ENCODE measurements at places on chromosomes 7 and 10. TPM values are rescaled to one million over a fixed set of nuclear protein-coding genes. Genes with fewer than 3 reads are reported as not detected.
A peak's percentile ranks its signal among the peaks of the same experiment; 100 is the strongest.

GRCh38 chr7:27196287-27196767 is 3.6 kb downstream of the HOXA13 start:
- ATAC-seq, result no peak

DNA sequence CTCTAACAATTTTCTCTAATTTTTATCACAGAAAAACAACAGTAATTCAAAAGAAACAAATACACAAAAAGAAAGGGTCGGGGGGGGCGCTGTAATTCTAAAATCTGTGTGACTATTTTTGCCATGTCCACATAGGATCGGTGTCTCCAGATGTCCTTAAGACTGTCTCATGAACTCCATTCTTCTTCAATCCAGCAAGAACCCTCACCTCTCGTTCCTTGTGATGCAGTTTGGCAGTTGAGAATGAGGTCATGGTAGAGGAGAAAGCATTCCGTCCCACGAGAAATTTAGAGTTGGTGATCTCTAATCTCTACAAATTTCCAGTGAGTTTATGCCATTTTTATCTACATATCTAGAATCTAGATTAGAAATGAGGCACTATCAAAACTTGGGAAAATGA is 394.7 kb downstream of the TFEC start:
- ATAC-seq, result peak; percentile 11

The CCDC146 gene
- total RNA-seq, result 10.3 TPM

- no peak for ATAC-seq
Measured at GRCh38 chr7:111108496-111108895, 17.6 kb downstream of the LRRN3 start.

- ATAC-seq, result no peak
Measured at GRCh38 chr7:137967143-137968018, 34.5 kb downstream of the CREB3L2 start.

- ATAC-seq, result no peak
Measured at GRCh38 chr10:71451754-71452153, 55.0 kb downstream of the CDH23 start.

The NFE2L3 gene
- 5.3 TPM for total RNA-seq

DNA sequence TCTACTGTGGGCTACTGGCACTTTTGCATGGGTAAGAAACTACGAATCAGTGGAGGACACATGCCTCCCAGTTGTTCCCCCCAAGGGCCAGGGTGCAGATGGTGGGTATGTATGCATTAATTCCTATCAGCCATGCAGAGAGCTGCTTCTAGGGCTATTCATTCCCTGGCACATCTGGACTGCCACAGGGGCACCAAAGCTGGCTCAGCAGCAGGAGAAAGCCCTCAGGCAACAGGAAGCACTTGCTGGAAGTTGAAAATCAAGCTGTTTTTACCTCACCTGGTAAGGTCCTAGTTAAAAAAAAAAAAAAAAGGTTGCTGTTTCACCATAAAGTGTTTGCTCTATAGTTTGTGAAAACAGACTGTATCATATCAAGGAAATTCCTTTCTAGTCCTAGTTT is 1342.6 kb downstream of the REEP3 start:
- no peak for ATAC-seq

GRCh38 chr10:107727767-107728317 is 563.3 kb upstream of the SORCS1 start:
- ATAC-seq, result no peak

DNA sequence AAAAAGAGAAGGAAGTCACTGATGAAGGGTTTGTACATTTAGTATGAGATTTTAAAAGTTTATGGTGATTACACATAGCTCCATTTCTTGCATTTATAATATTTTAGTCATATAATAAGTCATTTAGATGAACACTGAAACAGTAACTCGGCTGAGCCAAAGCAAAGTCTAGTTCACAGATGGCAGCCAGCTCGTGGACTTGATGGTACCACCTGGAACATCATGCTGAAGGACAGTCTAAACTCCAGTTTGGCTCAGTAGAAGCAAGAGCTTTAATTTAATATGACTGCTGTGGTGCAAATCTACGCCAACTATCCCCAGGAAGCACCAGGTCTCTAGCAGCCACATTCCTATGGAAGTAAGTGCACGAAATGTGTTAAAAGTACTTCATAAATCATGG is 16.4 kb downstream of the SRI start:
- no peak for ATAC-seq

DNA sequence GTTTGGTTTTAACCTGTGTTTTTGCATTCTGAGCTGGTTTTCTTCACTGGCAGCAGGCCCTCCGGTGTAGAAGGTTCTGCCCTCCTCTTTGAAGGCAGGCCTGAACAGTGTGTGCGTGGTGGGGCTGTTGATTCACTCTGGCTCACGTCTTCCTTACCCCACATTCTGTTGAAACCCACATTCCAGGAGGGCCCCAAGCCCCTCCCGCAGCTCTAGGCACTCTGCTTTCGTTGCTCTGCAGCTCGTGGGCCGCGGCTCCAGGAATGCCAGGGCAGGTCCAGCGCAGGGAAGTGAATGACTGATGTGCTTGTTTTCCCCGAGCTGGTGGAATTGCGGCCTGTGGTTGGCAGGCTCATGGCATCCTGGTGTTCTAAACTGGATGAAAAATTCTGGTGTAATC is 49.0 kb downstream of the HTRA1 start:
- no peak for ATAC-seq

- ATAC-seq, result no peak
Measured at GRCh38 chr7:84399661-84400060, 205.1 kb upstream of the SEMA3A start.

The VAX1 gene
- not detected for total RNA-seq

GRCh38 chr10:87659571-87660483 is at the start of gene PAPSS2:
PAPSS2 (plus strand) TSS chr10:87659878; CDS start chr10:87659982, 104 bp downstream.
- ATAC-seq, result peak; percentile 83

The FOXP2 gene
- total RNA-seq, result 7.3 TPM

DNA sequence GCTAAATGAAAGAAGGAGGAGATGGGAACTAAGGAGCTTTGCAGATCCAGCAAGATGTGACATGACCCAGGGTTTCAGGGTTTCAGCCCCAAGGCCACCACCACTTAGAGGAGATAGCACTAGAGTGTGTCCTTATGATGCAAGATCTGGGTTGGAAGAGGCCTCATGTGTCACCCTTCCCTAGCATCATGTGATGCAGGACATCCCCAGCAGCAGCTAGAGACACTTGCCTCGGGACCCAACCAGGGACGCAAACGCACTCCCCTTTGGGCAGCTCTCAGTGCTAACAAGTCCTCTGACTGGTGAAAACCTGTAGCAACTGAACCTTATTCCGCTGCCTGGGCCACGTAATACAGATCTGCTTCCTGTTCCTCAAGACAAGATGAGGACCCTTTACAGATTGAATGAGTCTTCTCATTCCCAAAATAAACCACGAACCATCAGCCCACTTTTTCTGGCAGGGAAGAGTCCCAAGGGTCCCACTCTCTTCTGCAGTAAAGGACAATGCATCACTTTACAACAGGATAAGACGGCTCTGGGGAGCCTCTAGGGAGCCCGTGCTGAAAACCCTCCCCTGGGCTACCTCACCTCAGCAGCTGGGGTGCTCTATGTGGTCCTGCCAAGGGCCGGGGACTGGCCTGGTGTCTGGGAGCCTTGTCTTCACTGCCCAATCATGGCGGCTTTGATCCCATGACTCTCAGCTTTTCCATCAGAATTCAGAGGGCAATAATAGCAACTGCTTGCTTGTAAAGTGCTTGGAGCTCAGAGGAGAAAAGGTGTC is 44.8 kb upstream of the GDF10 start:
- ATAC-seq, result no peak

DNA sequence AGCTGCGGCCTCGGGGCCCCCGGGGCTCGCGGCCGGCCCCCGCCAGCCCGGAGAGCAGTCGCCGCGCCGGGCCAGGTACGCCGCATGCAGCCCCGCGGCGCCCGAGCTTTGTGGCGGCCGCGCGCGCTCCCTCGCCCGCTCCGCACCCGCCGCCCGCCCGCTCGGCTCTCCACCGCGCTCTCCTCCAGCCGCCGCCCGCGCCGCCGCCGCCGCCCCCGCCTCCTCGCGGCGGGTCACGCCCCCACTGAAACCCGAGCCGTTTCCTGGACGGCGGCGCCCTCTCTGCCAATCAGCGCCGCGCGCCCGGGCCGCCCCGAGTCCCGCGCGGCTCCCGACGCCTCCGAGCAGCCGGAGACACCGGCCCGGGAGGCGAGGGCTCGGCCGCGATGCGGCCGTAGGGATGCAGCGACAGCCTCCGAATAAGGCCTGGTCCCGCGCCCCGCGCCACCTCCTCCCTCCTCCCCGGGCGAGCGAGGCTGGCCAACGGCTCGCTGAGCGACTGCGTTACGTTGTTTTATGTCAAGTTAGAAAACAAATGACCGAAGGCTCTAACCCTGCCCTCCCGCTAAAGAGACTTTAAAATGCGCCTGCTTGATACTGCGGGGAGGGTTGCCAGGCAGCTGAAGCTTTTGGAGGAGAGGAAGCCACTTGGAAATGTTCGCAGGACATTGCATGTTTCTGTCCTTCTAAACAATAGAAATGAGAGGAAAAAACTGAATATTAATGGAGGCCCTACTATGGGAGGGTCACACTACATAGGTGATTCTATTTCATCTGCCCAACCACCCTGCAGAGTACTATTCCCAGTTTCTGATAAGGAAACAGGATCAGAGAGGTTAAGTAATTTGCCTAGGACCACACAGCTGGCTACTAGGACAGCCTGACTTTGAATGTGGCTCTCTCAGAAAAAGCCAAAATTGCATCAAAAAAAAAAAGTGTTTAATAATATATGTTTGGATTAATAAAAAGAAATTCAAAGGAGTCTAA is at the start of gene FGFR2:
Gene FGFR2 (minus strand): TSS at position 182 of the 987 bp plus-strand sequence. CDS start 4,627 bp downstream, outside the sequence.
- peak; percentile 73 for ATAC-seq

DNA sequence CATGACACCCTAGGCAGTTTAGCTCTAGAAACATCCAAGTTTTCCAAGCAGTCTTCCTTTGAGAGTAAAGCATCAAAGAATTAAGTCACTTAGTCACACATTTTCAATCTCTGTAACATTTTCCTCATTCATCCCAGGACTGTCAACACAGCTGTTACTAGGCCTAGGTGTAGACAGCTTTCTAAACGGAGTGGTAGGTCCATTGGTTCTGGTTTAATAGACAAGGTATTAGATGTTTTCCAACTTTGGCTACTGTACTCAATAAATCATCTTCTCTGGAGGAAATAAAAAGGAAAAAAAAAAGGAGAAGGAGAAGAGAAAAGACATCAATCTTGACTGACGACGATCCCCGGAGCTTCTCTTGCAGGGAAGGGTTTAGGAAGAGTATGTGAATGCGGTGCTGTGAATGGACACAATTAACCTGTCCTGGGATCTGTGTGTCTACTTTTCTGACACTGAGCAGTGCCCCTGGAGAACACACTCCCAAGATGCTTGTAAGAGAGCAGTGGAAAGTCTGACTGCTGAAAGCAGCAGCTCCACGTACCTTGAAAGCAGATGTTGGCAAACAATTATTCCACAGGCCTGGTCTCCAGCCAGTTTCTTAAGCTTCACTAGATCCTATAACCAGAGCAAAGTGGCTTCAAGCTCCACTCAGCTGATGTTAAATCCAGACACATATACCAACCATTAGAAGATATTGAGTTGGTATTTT is 59.1 kb downstream of the CXCL12 start:
- no peak for ATAC-seq

The HMX2 gene
- total RNA-seq, result not detected

DNA sequence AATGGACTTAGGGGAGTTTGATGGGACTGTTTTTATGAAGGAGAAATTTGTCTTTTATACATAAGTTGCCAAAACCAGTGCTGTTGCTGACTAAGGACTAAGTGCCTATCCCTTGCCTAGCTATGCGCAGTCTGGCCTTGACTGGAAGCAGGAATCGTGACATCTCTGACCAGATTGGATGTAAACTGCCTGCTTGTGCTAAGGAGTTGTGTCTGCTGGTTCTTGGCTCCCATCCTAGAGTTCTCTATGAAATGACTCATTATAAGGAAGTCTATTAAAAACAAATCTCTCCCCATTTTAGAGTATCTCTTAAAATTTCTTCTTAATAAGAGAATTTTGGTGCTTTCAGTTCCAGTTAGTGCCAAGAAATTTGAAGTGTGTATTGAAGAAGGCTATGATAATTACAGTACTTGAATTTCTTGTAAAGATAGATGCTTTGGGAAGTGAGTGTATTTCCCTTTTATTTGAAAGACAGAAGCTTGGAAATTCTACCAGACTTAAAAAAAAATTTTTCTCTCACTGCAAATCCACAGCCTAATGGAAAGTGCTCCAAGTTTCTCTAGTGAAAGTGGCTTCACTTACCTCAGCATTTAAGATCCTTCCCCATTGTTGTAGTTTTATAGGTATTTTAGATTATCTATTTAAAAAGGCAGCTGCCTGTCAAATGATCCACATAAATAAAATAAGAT is 77.6 kb downstream of the BICC1 start:
- no peak for ATAC-seq

Data from motor neuron (in vitro differentiated cells).